ENCODE measurements at places on chromosomes 2 and 18.
A peak's percentile ranks its signal among the peaks of the same experiment; 100 is the strongest.

DNA sequence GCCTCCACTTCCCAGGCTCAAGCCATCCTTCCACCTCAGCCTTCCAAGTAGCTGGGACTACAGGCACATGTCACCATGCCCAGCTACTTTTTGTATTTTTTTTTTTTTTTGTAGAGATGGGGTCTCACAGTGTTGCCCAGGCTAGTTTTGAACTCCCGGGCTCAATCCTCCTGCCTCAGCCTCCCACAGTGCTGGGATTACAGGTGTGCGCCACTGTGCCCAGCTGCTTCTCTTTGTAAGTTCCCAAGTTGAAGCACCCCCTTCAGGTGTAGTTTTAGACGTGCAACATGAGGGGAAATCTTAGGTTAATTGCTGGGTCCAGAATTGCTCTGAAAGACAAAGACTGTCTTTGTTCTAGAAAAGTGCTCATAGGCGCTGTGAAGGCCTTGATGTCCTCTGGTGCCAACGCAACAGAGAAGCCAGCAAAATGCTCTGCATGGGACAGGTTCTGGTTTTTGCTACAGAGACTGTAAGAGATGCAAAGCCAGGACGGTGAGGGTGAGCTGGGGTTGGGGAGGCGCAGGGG is 46.6 kb downstream of the RRM2 start:
- no peak for DNase-seq

DNA sequence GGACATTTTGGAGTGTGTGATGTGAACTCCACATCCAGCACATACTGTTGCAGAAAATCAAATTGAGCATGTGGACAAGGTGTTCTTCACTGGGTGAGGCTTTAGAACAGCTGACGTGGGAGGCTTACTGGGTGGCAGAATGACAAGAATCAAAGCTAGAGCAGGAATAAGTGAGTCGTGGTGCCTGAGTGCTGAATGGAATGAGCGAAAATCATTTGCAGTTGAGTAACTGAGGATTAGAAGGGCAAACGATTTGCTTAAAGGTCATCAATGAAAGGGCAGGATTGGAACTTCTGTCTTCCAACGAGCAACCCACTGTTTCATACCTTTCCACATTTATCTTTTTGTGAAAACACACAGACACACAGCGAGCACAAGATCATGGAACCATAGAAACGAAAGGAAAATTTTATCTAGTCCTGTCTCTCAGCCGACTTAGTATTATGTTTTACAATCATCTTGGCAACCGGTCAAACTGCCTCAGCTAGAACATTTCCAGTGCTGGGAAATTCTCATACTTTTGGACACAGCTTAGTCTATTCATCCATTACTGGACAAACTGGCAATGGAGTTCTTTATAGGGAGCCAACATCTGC is 7.2 kb upstream of the DAW1 start:
- peak; percentile 46 for DNase-seq

GRCh38 chr2:37600735-37601134 is 70.7 kb downstream of the CDC42EP3 start:
- DNase-seq = no peak

DNA sequence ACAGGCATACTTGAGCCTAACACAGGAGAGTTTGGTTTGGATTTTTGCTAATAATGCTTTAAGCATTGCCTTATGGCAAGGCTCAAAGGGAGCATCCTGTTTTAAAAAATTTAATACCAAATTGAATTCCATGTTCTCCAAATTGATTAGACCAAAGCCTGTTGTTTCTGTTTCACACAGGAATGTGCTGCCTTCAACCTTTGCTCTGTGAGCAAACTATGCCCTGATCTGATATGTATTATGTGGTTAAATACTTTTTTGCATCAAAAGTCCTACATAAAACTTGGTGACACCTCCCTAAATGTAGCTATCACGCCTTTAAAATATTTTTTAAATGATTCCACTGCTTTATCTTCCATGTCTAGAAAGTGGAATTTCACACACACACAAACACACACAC is 691.4 kb downstream of the CPS1 start:
- DNase-seq = no peak

DNA sequence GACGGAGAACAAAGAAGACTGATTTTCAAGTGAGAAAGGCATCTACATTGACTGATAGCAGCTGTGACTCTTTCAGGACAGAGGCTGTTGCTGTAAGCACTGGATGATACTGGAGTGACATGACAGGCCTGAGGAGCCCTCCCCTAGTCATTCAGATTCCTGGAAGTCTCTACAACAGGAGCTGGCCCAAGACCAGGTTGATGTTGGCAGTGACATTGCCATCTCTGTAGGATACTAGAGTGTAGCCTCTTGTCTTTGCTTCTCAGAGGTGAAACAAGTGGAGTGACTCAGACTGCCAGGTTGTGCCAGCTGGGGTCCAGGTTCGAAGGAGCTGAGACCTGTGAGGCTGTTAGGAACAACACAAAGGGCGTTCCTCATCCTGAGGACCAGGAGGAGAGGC is 44.7 kb upstream of the SH3RF3 start:
- DNase-seq = no peak

- DNase-seq = peak; percentile 52
Measured at GRCh38 chr2:133421516-133422324, 146.5 kb downstream of the NCKAP5 start.

- no peak for DNase-seq
Measured at GRCh38 chr2:21453723-21454450, 330.1 kb downstream of the TDRD15 start.

DNA sequence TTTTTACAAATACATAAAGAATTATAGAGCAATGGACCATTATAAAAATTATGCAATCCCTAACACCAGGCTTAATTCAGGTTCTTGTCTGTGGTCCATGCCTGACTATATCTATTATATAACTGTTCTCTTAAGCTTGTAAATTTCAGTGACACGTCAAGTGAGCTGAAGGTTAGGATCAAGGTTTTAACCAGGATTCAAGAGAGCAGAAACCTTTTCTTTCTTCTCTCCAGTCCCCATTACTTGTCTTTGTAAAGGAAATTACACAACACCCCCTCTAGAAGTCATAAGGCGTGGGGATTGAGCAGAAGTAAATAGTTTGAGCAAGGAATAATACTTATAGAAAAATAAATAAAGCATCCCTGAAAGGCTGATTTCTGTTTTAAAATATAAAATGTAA is 122.0 kb downstream of the ZNF521 start:
- no peak for DNase-seq

GRCh38 chr2:178258916-178259315 is 64.6 kb downstream of the OSBPL6 start:
- DNase-seq = peak; percentile 32

GRCh38 chr2:172901913-172902312 is 166.3 kb downstream of the RAPGEF4 start:
- no peak for DNase-seq
